CD4-positive, alpha-beta memory T cell (primary cell): ENCODE measurements at places on chromosomes 16 and 17.
A peak's percentile ranks its signal among the peaks of the same experiment; 100 is the strongest.

- DNase-seq, result no peak
Measured at GRCh38 chr17:43597624-43598356, 51.6 kb upstream of the ETV4 start.

DNA sequence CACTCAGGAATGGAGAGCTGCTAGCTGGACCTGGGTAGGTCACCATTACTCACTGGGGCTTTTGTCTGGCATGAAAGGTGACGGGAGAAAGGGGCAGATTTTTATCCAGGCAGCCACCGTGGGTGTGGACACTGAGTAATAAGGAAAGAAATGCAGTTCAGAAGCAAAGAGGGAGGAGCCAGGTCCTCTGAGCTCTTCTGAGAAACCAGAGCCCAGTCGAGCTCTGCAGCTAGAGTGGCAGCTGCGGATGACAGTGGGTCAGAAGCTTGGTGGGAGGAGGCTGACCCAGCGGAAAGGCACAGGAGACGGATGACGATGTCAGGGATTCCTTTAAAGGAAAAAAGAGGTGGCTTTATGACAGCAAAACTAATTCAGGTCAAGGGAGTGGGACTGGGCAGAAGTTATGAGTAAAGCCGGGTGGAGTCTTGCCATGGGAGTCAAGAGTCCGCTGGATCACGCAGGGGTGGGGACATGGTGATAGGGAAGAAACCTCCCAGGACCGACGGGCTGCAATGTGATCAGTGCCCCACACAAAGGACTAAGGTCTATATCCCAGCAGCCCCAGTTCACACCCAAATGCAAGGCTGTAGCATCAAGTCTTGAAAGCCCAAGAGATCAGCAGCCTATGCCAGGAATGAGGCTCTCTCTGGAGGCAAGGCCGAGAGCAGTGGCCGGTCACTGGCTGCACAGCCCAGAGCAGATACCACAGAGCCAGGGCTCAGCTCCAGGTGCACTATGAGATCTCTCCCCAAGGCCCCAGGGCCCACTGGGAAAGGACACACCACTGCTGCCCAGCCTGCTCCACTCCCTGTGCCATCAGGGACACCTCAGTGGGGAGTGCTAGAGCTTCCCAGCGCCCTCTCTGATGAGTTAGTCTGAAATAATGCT lies 6.3 kb upstream of the MNT start:
- DNase-seq, result no peak

DNA sequence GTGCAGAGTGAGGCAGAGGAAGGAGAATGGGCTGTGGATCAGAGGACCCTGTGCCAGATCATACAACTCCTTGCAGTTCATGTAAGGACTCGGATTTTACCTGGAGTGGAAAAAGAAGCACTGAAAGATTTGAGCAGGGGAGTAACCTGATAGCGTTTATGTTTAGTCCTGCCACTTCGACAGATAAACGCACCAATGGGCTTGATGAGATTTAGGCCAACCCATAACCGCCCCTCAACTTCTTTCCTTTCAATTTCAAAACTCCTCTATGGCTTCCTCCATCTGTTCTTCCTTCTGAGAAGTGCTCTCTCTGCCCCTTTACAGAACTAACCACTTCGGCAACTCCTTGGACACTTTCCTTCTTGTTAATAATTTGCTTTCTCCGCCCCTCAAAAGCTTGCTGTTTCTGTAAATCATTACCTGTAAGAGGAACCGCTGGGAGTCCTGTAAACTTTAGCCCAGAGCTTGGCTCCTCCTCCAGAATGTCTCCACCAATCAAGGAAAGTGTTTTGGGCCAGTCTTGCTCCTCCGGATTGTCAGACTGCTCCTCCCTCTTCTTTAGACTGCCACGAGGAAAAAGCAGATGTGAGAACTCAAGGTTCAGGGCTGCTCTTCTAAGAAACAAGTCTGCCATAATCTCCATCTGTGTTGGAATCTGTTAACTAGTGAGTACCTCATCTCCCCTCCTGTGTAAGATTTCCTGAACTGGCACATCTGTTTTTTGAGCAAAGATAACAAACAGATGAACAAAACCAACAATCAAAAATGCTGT lies at the start of gene ACSM3:
TSS of gene ACSM3 (plus strand) at position 554 of the 772 bp plus-strand sequence. CDS start 6,021 bp downstream, outside the sequence.
- DNase-seq, result peak; percentile 79

DNA sequence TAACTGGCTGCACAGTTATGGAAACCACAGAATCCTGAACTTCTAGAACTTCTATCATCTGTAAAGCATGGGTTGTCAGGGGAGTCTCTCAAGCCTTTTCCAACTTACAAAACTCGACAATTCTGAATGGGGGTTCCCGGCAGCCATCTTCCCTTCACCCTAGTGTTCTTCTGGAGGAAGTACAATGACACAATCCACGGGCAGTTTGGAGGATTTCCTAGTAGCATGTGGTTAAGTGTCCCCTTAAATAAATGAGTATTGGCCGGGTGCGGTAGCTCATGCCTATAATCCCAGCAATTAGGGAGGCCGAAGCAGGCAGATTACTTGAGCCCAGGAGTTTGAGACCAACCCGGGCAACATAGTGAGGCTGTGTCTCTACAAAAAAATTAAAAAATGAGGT lies 2.1 kb downstream of the SLC16A6 start:
- DNase-seq, result peak; percentile 17

- no peak for DNase-seq
Measured at GRCh38 chr16:72226136-72226535, 54.2 kb upstream of the PMFBP1 start.

GRCh38 chr17:28944862-28945741 lies 6.2 kb downstream of the PHF12 start:
- DNase-seq, result no peak

GRCh38 chr16:82788919-82789318 lies 162.2 kb downstream of the CDH13 start:
- no peak for DNase-seq

- peak; percentile 72 for DNase-seq
Measured at GRCh38 chr17:1515640-1516387, 598 bp downstream of the INPP5K start.

DNA sequence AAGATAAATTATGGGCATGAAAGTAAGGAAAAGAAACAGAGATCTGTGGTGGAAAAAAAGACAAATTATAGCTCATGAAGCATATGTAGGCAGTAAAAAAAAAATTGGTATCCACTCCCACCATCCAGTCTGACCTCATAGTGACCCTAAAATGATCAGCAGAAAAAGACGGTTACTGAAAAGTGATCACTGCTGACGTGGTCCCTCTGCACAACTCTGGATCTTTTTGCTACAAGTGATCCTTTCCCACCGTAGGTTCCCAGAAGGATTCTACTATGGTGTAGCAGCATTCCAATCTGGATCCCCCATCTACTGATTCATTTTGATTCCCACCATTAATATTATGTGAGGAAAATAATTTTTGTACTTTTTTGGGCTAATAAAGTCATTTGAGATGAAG lies 10.9 kb upstream of the CHST6 start:
- no peak for DNase-seq

GRCh38 chr17:47915776-47916398 lies 19.9 kb downstream of the SP2 start:
- no peak for DNase-seq

- no peak for DNase-seq
Measured at GRCh38 chr17:82687375-82687861, 11.1 kb downstream of the RAB40B start.

GRCh38 chr17:69088643-69089200 lies 28.0 kb upstream of the ABCA9 start:
- DNase-seq, result no peak

- no peak for DNase-seq
Measured at GRCh38 chr17:7587420-7588151, 2.3 kb downstream of the SOX15 start.

DNA sequence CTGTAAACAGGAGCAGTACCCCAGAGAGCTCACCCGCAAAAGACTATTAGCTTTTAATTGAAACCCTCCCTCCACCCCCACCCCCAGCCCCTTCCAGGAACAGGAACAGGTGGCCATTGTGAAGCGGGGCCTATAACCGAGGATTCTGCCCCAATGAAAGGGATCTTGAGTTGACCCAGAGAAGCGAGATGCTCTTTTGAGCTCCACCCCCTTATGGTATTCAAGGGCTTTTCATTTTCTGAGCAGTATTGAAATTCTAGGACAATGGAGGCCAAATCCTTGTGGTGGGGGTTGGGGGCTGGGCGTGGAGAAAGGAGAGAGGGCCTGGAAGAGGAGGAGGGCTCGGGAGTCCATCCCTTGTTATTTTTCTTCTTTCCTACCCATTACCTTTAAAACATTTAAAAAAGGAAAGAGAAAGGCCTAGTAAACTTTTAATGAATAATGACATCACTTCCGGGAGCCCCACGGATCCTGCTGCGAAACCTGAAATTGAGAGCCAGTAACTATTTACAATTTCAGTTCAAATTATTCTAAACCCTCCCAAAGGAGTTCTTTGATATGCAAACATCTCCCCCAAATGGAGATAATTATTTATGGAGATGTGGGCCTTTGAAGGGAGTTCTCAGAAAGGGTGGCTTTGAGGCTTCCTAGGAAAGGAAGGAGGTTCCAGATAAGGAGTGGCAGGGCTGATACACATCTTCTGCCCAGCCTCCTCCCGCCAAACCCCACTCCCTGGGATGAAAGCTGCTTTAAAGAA lies 30.5 kb downstream of the HS3ST3B1 start:
- DNase-seq, result no peak
